ENCODE measurements at places on chromosomes 6 and 20.

DNA sequence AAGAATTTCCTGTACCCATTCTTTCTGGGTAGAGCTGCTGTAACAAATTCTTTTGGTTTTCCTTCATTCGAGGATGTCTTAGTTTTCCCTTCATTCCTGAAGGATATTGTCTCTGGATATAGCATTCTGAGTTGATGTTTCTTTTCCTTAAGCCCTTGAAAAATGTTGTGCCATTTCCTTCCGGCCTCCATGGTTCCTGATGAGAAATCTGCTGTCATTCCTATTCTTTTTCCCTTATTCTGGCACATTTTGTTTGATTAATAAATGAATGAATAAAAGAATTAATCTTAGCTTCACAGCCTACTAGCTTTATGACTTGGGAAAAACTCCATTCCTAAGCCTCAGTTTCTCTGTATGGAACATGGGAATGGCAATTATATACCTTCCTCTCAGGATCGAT is 173.1 kb downstream of the EYA2 start:
- no peak for DNase-seq

GRCh38 chr6:28134015-28134414 is 7.7 kb upstream of the ZKSCAN8 start:
- DNase-seq = no peak

DNA sequence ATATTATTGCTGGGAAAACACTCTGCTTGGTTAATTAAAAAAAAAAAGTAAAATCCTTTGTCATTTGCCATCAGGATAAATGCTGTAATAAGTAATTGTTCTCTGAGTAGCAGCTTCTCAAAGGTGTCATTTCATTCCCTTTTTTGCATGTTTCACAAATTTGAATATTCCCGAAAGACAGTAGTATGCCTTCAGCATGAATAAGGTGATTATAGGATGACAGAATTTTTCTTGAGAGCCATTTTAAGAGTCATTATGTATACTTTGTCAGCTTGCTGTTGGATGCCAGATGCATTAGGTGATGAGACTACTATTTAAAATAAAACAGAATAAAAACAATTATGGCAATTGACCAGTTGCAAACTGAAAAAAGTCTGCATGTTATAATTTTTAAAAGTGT is 200.7 kb downstream of the HDGFL1 start:
- DNase-seq = no peak

DNA sequence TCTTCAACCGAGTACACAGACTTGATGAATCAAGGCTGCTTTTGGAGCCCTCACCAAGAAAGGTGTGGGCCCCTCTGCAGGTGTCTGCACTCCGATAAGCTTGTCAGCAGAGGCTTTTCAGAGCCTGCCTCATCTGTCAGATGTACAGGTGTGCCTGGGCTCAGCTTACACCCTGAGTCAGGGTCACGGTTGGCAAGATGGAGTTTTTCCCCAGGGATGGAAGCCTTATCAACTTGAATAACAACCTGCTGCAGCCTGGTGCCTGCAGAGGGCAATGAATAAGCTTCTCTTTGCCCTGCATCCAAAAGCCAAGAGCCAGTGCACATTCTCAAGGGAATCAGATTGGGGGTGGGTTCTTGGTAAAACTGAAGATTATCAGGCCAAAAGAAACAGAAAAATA is 427.1 kb downstream of the CD83 start:
- no peak for DNase-seq

DNA sequence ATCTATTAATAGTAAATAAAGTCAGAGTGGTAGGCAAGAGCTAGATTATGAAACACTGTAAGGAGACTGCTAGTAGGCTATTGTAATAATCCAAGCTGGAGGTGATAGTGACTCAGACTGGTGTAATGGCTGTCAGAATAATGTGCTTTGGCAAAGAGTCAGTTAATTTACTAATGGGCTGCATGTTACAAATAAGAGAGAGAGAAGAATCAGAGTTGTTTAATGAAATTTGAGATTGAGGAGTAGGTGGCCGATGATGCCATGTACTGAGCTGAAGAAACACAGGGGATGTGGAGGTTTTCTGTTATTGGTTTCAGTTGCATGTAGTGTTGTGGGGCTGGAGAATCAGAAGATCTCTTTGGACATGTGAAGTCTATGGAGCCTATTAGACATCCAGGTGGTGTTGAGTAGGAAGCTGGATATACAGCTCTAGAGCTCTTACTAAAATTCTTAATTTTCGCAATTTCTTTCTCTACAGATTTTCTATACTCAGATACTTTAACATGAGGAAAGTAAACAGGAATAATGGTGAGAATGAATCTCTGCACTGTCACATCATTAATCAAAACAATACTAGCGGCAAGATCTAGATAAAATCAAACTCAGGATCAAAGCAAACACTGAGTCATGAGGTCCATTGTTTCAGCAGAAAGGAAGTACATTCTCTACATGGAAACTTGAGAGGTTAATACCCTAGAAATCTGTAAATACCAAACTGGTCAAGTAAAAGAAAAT is 167.7 kb downstream of the SIM1 start:
- DNase-seq = no peak

- no peak for DNase-seq
These were observed 172.2 kb downstream of the AIG1 start for GRCh38 chr6:143232849-143233248.

DNA sequence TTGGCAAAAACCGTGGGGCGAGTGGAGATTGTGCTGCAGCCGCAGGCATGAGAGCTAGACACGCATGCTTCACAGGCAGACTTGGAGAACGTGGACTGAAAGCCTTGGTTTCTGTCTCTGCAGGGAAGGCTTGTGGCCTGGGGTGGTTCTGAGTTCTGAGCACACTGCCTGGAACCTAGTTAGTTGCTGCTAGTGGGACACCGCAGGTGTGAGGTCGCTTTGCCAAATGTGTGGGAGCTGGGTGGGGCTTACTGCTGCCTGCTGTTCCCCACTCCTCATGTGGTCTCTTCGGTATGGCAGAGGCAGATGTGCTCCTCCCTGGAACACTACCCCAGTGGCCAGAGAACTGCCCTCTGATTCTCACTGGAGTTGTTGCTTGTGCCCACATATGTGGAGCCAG is 484.0 kb downstream of the MMUT start:
- DNase-seq = no peak

GRCh38 chr20:59063358-59064213 is 21.0 kb upstream of the PRELID3B start:
- DNase-seq = no peak
